ENCODE measurements at places on chromosomes 6 and 20. TPM values are rescaled to one million over a fixed set of nuclear protein-coding genes. Genes with fewer than 3 reads are reported as not detected.
A peak's percentile ranks its signal among the peaks of the same experiment; 100 is the strongest.

ARMC12 gene
- 0.52 TPM for total RNA-seq

PREP gene
- total RNA-seq = 32.9 TPM

YTHDF1 gene
- total RNA-seq = 36.9 TPM

LSM2 gene
- 30.8 TPM for total RNA-seq

HLA-DOB gene
- 0.64 TPM for total RNA-seq

CFAP61 gene
- not detected for total RNA-seq

RBPJL gene
- not detected for total RNA-seq

SNRPB gene
- 83.7 TPM for total RNA-seq

DNA sequence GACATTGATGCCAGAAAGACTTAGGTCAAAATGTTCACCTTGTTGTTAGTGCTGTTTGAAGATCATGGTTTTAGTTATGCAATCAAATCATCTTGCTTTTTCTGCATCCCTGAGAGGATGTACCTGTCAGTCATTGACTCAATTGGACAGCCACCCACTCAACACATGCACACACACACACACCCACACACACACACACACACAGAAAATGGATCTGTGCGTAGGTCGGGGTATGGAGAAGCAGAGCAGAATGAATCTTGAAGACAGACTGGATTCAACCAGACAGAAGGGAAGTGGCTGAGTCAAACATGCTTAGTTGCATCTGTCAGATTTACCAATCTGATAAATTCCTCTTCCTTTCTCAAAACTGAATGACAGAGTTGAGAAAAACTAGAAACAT lies 19.1 kb upstream of the ZSCAN23 start:
- no peak for DNase-seq

DNA sequence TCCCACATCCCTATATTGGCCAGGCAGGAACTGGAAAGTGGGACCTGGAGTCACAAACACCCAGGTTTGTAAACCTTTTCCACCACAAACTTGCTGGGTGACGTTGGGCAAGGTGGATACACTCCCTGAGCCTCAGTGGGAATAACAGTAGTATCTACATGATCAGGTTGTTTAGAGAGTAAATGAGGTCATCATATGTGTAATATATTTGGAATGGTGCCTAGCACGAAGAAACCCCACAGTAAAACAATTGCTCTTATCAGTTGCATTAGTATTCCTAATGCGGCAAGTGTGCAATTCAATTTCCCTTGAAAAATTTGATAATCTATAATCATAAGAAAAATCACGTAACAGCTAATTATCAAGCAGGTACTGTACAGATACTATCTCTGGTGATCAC lies 51.9 kb downstream of the HIVEP2 start:
- no peak for DNase-seq

- no peak for DNase-seq
Measured at GRCh38 chr20:51563486-51564332, 21.2 kb upstream of the NFATC2 start.

- no peak for DNase-seq
Measured at GRCh38 chr20:58630063-58630462, 21.0 kb upstream of the STX16 start.

GRCh38 chr20:63061051-63061770 lies 54.4 kb upstream of the BHLHE23 start:
- DNase-seq = peak; percentile 40

DNA sequence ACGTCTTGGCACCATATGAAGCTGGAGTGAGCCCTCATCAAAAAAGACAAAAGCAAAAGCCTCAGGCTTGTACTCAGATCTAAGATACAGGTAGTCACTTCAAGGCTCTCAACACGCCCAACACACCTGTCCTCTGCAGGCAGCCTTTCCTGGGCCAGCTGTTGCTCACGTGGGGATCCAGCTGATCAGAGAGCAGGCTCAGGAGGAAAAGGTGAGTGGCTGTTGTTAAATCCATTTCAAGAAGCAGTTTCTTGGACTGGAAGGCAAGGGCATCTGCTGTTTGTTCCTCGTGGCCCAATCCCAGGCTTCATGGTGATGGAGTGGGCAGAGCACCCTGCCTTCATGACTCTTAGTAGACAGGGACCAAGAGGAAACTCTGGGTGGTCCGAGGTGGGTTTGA lies 39.6 kb downstream of the ELMO2 start:
- no peak for DNase-seq

DNA sequence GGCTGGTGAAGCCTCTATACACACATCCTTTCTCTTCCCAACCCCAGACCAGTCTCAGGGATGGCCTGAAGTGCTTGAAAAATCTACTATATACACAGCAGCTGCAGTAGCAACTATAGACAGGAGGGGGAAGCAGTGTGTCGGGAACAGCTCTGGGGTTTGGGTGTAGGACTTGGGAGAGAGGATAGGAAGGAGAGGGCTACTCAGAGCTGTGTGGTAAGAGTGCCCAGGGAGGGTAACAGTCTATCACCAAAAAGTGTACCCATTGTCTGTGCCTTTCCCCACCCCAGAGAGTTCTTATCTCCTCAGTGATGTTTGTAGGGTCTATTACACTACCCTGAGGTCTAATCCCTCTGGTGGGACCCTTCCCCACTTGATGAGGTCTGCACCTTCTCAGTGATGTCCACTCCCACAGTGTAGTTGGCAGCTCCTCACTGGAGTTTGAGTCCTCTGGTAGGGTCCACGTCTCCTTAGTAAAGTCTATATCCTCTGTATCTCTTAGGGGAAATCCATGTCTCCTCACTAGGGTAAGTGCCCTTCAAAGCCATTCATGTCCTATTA lies 1.5 kb upstream of the GGT7 start:
- DNase-seq = no peak

DNA sequence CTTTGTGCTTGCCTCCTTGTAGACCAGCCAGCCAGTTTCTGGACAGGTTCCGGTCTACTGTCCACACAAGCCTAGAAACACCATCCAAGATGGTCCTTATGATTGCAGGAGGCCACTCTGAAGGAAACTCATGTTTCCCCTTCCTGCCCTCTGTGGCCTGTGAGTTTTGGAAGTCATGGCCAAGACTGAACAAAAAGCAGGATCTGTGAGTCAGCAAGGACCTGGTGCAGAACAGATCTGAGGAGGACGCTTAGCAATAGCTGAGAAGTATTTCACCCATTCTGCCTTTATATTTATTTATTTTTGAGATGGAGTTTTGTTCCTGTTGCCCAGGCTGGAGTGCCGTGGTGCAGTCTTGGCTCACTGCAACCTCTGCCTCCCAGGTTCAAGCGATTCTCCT lies 134.6 kb upstream of the EEF1E1 start:
- no peak for DNase-seq

DNA sequence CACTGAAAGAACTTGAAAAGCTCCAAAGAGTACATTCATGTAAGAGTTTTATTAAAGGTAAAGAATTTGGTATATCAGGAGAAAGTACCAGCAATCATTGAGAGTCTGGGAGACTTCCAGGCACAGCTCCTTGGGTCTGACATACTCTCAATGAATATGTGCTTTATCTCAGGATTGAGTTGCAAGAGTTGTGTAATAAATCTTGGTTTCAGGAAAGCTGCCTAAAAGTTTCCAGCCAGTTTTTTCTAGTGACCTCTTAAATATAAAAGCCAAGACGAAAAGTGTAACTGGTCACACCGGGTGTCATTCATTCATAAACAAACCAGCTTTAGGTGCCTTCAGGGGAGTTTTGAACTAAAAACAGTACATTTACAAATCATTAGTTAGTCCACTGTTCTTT lies 21.6 kb upstream of the GJA1 start:
- DNase-seq = no peak

DNA sequence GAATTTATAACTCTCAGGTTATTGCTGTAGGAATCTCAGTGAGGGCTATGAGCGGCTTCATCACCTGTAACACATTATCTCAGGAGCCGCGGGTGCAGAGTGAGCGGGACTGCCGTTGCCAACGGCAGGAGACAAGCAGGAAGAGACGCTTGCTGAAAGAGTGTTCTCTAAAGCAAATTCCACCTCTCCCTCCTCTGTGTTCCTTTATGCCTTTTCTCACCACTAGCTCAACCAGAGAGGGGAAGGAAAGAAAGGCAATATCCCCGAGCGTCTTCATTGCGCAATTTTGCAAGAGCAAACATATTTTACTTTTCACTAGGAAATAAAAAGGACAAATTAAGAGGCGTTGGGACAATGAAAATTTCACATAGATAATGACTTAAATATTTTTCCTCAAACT lies 185.2 kb upstream of the EXOC2 start:
- no peak for DNase-seq

GRCh38 chr6:139337001-139337400 lies 37.4 kb downstream of the CITED2 start:
- no peak for DNase-seq
